ENCODE measurements at places on chromosomes 13 and 19. TPM values are rescaled to one million over a fixed set of nuclear protein-coding genes. Genes with fewer than 3 reads are reported as not detected.
A peak's percentile ranks its signal among the peaks of the same experiment; 100 is the strongest.

DNA sequence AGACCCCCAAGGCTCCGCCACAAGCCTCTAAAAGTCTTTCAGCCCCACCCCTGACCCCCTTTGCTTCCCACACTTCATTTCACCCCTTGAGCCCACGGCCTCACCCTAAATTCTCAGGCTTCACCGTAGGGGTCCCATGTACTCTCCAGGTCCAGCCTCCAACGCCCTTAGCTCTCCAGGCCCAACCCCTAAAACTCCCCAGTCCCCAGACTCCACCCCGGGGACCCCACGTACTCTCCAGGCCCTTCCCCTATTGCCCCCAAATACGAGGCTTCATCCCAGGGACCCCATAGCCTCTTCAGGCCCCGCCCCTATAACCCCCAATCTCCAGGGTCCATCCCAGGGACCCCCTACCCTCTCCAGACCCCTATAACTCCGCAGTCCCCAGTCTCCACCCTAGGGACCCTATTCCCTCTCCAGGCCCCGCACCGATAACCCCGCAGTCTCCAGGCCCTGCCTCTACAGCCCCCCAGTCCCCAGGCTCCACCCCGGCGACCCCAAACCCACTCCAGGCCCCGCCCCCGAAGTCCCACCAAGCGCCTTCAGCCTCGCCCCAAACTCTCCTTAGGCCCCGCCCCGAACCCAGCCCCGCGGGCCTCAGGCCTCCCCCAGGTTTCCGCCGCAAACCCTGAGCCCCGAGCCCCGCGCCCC lies 619 bp downstream of the MED16 start:
- DNase-seq = no peak

GRCh38 chr19:50830266-50831025 lies 2.9 kb downstream of the KLK15 start:
- DNase-seq = no peak

DNA sequence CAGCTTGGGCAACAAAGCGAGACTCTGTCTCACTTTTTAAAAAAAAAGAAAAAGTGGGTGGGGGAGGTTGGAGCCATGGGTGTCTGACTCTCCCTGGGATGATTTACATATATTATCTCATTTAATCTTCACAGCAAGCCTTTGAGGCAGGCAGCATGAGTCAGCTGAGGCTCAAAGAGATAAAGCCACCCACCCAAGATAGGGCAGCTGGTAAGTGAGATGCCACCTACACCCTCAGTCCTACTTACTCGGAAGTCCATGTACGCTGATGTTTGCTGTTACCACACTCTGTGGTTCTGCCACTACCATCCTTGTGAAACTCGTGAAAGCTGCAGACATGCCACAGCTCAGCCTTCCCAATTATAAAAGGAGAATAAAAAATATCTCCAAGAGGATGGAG lies 142.0 kb upstream of the TSHZ3 start:
- no peak for DNase-seq

GRCh38 chr13:32045982-32046785 lies 14.6 kb downstream of the FRY start:
- DNase-seq = no peak

DNA sequence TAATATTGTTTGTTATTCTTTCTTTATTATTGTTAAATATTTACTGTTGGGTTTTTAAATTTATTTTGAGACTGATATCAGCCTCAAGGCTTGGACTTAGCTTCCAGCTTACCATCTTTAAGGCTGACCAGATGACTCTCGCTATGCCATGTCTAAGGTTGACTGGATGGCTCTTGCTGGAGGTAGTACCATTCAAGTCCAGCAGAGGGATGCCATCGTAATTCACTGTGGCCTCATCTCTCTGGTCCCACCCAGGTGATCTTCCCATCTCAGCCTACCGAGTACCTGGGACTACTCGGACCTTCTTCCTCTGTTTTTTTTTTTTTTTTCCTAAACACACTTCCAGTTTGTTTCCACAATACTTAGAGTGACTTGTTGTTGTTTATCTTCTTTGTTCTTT lies 41.7 kb upstream of the ZNF91 start:
- no peak for DNase-seq

- no peak for DNase-seq
Observed at GRCh38 chr13:113915786-113916329, 52.0 kb upstream of the GAS6 start.

- peak; percentile 35 for DNase-seq
Observed at GRCh38 chr19:30870876-30871275, 478.4 kb downstream of the TSHZ3 start.

DNA sequence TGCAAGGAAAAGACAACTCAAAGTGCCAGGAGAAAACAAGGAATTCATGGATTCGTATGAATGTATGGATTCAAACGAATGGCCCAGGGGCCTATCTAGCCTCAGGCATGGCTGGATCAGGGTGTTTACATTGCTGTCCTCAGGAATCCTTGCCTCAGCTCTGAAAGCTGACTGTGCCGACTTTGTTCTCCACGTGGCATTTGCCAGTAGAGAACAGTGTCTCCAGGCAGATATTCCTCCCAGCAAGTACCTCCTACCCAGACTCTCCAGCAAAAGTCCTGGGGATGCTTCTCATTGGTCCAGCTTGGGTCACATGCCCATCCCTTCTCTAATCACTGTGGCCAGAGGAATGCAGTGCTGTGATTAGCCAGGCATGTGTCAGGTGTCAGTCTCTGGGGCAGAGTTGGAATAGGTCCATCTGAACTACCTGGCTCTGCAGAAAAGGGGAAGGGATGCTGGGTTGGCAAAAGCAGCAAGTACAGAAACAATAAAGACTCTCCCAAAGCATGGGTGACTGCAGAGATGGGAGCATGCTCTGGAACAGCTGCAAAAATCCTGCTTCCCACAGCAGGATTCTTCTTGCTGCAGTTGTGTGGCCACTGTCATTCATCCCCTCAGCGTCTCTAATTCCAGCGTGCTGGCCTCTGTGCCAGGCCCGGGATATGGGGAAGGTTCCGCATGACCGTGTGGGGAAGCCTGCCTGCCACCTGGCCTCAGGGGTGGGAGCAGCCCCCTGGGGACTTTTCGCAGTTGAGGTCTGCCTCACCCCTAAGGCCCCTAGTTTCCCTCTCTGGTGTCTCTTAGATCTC lies 30.0 kb downstream of the CCNE1 start:
- DNase-seq = no peak

GRCh38 chr19:751501-752341 lies 809 bp downstream of the MISP start:
- no peak for DNase-seq

- DNase-seq = no peak
Observed at GRCh38 chr19:15317392-15318071, 14.8 kb downstream of the BRD4 start.

GRCh38 chr13:111245576-111246384 lies 74.7 kb upstream of the TEX29 start:
- DNase-seq = no peak

GRCh38 chr19:32459204-32459865 lies 53.8 kb downstream of the DPY19L3 start:
- no peak for DNase-seq

- DNase-seq = no peak
Observed at GRCh38 chr13:102968572-102969228, 97.5 kb downstream of the SLC10A2 start.

DNA sequence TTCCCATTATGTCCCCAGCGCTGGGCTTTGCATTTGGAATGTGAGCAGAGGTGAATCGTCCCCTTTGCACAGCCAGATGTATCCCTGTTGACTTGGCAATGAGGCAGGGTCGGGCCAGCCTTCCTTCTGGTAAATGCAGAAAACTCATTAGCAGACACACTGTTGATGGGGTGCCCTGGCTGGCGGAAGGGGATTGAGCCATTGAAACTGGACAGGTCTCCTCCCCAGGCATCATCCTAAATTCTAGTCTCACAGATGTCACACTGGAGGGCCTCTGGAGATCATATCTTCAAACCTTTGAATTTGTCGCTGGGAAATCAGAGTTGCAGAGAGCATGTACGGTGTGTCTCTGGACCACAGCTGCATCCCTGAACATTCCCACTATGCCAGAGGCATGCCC lies 219.5 kb upstream of the TSHZ3 start:
- no peak for DNase-seq

GRCh38 chr19:12703046-12703445 lies 6.6 kb upstream of the FBXW9 start:
- no peak for DNase-seq

DNA sequence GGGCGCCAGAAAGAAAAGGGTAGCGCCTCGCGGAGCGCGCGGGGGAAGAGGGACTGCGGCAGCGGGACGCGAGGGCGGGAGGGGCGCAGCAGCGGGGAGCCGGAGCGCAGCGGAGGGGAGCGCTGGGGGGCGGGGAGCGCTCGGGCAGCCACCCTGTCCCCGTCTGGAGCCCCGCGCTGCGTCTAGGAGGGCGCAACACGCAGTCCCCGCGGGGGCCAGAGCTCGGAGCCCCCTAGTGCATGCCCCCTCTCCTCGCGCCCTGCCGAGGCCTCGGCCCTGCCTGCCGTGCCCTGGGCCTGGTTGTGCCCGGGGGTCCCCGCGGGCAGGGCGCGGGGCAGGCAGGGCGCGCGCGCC lies 37.9 kb downstream of the SOX1 start:
- DNase-seq = no peak

- DNase-seq = no peak
Observed at GRCh38 chr19:53907690-53908089, 1.4 kb upstream of the CACNG7 start.

GRCh38 chr13:89554801-89555200 lies 1792.7 kb upstream of the MIR17HG start:
- DNase-seq = no peak

- DNase-seq = no peak
Observed at GRCh38 chr13:97116754-97117153, 105.4 kb upstream of the MBNL2 start.

DNA sequence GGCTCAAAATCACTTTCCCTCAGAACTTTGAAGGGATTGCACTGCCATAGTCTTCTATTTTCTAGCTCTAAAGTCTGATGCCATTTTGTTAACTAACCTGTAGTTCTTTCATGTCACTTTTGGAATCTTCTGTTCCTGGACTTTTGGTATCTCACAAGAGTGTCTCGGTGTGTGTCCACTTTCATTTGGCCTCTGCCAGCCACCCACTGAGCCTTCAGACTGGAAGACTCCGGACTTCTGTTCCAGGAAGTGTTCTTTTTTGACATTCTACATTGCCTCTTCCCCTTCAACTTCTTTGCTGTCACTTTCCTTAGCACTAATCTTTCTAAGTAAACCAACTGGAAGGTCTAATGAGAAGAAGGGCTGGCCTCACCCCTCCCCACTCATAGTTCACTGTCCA lies 25.0 kb upstream of the LAMP1 start:
- DNase-seq = no peak

- DNase-seq = no peak
Observed at GRCh38 chr13:114174529-114174961, 4.5 kb upstream of the CFAP97D2 start.

GRCh38 chr19:10975374-10976130 lies 14.7 kb downstream of the SMARCA4 start:
- peak; percentile 53 for DNase-seq

DNA sequence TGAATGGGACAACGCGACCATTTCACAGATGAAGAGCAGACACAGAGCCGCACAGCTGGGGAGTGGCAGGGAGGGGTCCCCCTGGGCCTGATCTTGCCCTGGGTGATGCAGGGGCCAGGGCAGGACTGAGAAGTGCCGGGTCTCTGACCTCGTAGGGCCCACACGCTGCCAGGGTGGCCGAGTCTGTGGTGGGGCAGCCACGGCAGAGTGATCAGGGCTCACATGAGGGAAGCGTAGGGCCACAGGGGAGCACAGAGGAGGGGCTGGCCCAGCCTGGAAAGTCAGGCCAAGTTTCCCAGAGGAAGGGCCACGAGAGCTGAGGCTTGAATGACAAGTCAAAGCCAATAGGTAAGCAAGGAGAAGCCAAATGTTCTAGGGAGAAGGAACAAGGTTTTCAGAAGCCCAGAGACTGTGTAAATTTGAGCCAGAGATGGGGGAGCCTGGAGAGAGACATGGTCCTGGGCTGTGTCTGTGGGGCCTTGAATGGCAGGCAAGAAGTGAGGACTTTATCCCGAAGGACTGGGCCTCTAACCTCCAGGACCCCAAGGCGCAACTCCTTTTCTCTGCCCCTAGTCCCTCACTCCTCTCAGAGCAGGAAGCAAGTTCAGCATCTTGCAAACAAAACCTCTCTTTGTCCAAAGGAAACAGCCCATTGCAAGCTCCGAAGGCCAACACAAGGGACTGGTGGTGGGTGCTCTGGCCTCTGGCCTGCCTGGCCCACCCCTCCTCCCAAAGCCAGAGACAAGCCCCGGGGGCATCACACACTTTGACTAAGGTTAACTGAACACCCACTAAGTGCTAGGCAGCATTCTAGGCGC lies 31.7 kb upstream of the FXYD3 start:
- no peak for DNase-seq

GRCh38 chr13:94825507-94825906 lies 113.2 kb upstream of the SOX21 start:
- peak; percentile 57 for DNase-seq

GNG8 gene
- total RNA-seq = not detected

IGFL2 gene
- not detected for total RNA-seq

SYDE1 gene
- 12.4 TPM for total RNA-seq

SIAH3 gene
- 0.05 TPM for total RNA-seq

ADAMTSL5 gene
- 28.9 TPM for total RNA-seq

NOVA2 gene
- total RNA-seq = 4.8 TPM

SMIM17 gene
- total RNA-seq = not detected

MAP4K1 gene
- total RNA-seq = 2.7 TPM

ZNF534 gene
- 0.38 TPM for total RNA-seq

TMEM238 gene
- not detected for total RNA-seq

ONECUT3 gene
- total RNA-seq = not detected

SPRED3 gene
- 0.75 TPM for total RNA-seq

CRX gene
- not detected for total RNA-seq

ATP1A3 gene
- total RNA-seq = 231 TPM

C19orf47 gene
- total RNA-seq = 216 TPM

TEX101 gene
- total RNA-seq = not detected

ZGLP1 gene
- 0.83 TPM for total RNA-seq

CD22 gene
- total RNA-seq = 2.2 TPM

Data from heart left ventricle (tissue), 16 donors.